ENCODE measurements at places on chromosomes 5 and 9. TPM values are rescaled to one million over a fixed set of nuclear protein-coding genes. Genes with fewer than 3 reads are reported as not detected.

The NIM1K gene
- total RNA-seq: 0.12 TPM

The KIF4B gene
- total RNA-seq: not detected

The TMEM252 gene
- not detected for total RNA-seq

- no peak for DNase-seq
These were observed 18.9 kb upstream of the FAM174A start for GRCh38 chr5:100516285-100516684.

DNA sequence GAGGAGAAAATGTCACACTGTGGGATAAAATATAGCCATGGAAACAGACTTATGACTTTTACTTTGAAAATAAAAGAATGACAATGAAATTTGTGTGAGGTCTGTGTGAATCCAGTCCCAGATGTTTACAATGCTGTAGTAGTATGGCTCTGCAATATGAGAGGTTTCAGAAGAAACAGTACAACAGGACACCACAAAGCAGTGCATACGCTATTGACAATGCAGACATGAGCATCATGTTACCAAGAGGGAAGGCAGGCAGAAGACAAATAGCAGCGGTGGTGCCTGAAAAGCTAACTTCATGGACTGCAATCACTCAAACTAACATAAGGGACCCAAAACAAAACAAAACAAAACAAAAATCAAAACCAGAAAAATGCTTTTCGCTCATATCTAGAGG lies 1.8 kb downstream of the FGF10 start:
- no peak for DNase-seq

DNA sequence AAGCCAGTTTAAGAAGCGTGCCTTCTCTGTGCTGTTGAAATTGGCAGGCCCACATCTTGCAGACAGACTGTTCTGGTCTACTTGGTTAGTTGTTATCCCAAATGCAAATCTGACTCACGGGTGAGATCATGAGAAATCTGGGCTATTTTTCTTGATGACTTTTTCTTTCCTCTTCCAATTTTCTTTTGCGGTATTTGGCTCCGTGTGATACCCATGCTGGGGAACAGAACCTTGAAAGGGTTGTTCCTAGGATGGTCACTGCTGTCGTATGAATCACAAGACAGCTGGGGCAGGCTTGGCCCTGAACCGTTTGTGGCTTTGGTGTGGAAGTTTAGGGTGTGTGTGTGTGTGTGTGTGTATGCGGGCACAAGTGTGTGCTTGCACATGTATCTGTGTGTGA lies 24.6 kb downstream of the PDZD2 start:
- no peak for DNase-seq

DNA sequence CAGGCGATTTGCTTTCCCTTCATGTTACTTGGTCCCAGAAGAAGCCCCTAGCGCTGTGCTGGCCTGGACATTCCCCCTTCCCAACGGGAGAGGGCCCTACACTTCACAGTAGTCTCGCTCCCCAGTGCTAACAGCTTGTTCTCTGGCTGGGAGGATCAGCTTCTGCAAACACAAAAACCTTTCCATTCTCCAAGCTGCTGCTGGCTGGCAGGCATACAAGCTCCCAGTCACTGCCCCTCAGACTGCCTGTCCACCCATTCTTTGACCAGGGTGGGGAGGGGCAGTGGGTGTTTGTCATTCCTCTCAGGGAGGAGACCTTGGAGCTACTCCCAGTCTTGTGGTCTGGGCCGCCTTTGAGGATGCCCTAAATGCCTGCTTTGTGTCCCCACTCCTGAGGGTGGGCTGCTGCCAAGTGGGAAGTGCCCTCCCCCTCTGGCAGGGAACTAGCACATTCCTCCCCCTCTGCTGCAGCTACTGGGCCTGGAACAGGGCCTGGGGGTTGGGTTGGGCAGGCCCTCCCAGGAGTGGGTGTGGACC lies 20.8 kb downstream of the ENHO start:
- DNase-seq: no peak

Data from omental fat pad (tissue), 4 donors.